ENCODE measurements at places on chromosomes 3 and 15.

DNA sequence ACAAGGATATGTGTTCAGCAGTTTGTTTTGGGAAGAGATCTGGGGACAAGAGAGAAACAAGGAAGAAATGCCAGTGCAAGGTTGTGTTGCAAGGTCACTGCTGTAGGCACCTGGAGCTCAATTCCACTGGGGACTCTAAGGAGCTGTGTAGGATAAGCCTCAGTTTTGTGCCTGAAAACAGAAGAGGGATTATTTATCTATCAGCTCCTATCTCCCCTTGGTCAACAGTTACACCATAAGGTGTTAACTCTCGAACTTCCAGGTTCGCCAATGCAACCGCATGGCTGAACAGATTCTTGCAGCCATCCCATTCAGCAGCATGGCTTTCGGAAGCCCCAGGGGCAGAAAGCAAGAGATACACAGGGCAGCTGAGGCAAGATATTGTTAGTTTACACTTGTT lies 41.6 kb upstream of the CNOT10 start:
- DNase-seq: no peak

DNA sequence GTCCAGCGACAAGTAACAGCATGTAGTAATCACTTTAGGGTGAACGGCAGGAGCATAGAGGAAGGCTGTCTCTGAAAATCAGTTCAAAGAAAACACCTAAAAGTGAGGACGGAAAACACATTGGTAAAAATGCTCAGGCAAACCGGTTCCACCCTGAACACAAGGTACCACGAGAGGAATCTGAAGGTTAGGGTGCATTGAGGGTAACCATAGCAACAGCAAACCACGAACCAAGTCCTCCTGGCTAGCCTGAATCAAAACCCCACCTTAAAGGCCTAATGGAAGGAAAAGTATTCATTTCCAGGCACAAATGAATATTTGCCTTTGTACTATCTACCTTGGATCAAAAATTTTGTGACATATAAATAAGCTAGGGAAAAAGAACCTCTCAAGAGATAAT lies 315.0 kb downstream of the OCA2 start:
- no peak for DNase-seq

DNA sequence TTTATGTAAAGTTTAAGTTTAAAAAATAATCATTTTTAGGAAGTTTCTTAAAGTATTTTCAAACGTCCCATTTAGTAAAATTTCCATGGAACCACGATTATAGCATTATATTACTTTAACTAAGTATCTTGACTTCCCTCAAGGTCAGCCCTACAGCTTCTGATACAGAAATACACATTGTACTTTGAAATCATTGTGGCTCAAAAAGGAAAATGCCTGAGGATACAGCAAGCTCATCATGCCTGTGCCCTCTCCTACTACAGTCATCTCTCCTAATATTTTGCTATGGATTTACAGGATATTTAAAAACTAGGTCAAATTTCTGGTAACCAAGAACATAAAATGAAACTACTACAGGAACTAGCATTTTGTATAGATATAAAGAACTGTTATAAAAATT lies 51.8 kb downstream of the GBE1 start:
- no peak for DNase-seq

- no peak for DNase-seq
Measured at GRCh38 chr3:169044331-169045113, 619.0 kb downstream of the MECOM start.

- no peak for DNase-seq
Measured at GRCh38 chr3:46565077-46565476, 1.0 kb downstream of the LRRC2 start.

DNA sequence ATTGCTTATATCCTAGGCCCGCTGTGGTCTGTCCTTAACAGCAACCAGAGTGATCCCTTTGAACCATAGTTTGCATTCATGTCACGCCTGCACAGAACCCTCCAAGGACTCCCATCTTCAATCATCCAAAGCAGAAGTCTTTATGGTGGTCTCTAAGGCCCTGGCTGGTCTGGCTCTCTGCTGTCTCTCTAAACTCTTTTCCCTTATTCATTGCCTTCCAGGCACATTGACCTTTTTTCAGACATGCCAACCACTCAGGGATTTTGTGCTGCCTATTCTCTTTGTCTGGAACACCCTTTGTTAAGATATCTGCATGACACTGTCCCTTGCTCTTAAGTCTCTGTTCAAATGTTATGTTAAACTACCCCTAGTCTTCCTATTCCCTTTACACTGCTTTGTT lies 21.9 kb upstream of the ZBTB47 start:
- DNase-seq: no peak

DNA sequence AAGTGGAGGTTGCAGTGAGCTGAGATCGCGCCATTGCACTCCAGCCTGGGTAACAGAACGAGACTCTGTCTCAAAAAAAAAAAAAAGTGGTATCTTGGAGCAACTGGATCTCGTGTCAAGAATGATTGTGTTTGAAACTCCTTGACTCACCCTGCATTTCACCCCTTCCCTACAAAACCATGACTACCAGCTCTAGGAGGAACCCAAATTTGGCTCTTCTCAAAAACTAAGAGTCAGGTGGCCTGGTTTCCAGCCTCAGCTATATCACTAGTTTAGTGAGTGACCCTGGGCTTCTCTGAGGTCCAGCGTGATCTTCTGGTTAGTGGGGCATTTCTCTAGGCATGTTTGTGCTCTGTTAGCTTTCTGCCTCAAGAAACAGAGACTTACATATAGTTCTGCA lies 222.1 kb downstream of the FAM43A start:
- DNase-seq: no peak

DNA sequence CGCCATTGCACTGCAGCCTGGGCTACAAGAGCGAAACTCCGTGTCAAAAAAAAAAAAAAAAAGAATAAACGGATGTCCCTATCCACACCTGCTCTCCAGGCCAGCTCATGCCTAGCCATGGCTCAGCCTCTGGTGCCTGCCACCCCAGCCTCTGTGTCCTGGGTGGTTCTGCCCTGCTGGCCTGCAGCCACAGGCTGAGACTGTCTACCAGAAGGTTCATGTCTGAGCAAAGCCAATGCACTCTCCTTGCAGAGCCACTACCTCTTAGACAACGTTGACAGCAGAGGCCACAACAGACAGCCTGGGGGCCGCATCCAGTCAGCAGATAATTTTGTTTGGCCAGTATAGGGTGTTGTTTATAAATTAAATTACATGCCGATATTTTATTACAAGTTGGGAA lies 127.7 kb downstream of the ASB7 start:
- DNase-seq: no peak

- DNase-seq: no peak
Measured at GRCh38 chr15:68536331-68537095, 42.3 kb upstream of the CORO2B start.

GRCh38 chr3:187262360-187262759 lies 29.2 kb downstream of the MASP1 start:
- no peak for DNase-seq

All from KG1 (cell line).